Right lung (tissue), 10 donors: ENCODE measurements at places on chromosomes 2 and 18.

GRCh38 chr2:69253611-69254301 lies 133.3 kb downstream of the GFPT1 start:
- peak; percentile 62 for DNase-seq

DNA sequence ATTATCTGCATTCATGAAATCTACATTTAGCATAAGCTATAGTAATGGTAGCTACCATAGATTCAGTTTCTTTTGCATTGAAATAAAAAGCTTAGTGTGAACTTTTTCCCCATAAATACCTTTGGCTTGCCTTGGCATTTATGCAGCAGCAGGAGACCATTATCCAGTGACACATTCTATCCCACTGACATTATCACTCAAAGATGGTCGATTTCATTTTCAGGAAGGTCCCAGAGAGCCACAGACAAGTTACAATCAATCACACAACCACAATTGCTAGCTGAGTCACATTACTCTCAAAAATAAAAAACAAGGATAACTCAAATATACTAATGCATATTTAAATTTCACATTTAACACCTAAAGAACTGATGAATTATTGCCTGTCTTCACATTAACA lies 512.7 kb upstream of the CDH2 start:
- DNase-seq = no peak

GRCh38 chr2:21253311-21254027 lies 129.7 kb downstream of the TDRD15 start:
- no peak for DNase-seq

DNA sequence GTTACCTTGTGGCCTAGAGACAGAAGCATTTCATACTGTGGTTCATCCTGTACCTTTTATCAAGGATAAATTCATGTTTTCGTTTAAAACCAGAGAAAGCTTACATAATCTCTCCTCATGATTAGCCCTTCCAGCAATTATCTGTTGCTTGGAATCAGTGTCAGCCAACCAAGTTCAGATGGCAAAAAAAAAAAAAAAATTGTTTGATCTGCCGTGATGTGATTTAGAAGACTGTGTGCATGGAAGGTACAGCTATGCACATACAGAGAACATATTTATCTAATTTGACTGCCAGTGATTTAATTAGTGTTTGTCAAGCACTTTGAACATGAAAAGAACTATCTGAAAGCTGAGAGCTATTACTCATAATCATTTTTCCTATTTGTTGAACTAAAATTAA lies 180.9 kb downstream of the ZEB2 start:
- DNase-seq = no peak

GRCh38 chr18:54532962-54533361 lies 58.1 kb upstream of the DYNAP start:
- DNase-seq = no peak

DNA sequence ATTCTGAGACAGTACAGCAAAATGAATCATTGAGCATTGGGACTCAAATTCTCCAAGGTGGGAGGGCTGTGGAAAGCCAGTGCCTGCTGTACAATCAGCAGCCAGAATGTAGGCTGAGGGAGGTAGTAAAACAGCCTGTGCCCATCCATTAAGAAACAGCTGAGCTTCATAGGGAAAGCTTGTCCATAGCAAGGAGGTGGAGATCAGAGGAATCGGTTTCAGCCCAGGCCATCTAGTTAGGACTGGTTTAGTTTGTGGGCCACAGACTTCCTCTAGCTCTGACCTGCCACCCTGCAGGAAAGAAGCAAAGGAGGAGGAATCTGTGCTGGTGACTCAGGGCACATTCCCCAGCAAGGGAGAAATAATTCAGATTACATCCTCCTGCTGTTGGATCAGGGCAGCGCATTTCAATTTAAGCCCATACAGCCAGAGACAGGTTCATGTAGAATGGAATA lies 333.4 kb downstream of the SETBP1 start:
- no peak for DNase-seq

DNA sequence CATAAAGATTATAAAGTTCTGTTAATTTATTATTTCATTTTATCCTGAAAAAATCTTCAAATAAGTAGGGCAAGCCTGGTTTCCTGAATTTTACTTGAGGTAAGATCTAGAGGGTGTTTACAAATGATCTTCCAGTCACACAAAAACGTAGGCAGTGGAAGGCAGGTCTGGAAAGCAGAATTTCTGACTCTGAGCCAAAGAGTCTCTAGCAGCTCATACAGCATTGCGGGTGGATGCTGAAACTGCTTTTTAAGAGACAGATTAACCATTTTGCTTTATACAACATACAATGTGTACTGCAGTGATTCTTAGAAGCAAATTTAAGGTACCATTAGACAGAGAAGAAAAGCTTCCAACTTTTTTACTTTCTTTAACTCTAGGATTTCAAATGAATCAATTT lies 117.0 kb downstream of the FTCDNL1 start:
- DNase-seq = no peak

GRCh38 chr2:8489221-8489620 lies 192.6 kb upstream of the ID2 start:
- no peak for DNase-seq

GRCh38 chr2:693606-694005 lies 16.4 kb upstream of the TMEM18 start:
- DNase-seq = no peak
